ENCODE measurements at places on chromosomes 6 and 20. TPM values are rescaled to one million over a fixed set of nuclear protein-coding genes. Genes with fewer than 3 reads are reported as not detected.

Gene COL9A3
- total RNA-seq: 8.4 TPM

Gene MUC21
- 2.1 TPM for total RNA-seq

Gene PHACTR2
- total RNA-seq: 102 TPM

Gene C6orf136
- total RNA-seq: 18.6 TPM

Gene BNIP5
- total RNA-seq: not detected

Gene IMPG1
- total RNA-seq: not detected

Gene DNPH1
- total RNA-seq: 63.4 TPM

DNA sequence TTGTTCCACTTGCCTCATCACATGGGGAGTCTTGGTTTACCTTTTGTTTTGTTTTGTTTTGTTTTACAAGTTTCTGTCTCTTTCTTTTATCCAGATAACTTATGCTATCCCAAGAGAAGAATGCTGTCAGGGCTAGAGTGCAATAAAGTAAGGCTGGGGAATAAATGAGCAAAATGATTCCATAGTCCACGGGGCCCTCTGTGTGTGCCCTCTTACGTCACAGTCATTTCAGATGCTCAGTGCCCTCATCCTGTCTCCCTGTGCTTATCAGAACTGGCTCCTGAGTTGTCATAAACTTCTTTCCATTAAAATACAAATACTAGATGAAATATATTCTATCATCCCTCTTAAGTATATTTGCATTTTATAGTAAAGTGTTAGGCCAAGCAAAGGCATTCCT, 30.8 kb upstream of the ENPP1 start:
- H3K27ac ChIP-seq: no peak overlapping the region
- H3K36me3 ChIP-seq: no peaks in the 10 kb centered on the region
- H3K4me3 ChIP-seq: no peak overlapping the region
- no peak for DNase-seq
- no peaks in the 10 kb centered on the region for H3K4me1 ChIP-seq

- no peak for DNase-seq
- H3K27ac ChIP-seq: no peak overlapping the region
- no peaks in the 10 kb centered on the region for H3K4me1 ChIP-seq
- H3K4me3 ChIP-seq: no peak overlapping the region
- no peaks in the 10 kb centered on the region for H3K36me3 ChIP-seq
- no peaks in the 10 kb centered on the region for H3K27me3 ChIP-seq
Observed at GRCh38 chr20:19588241-19588640, 169.8 kb upstream of the RIN2 start.

GRCh38 chr6:53070806-53071205, 5.6 kb downstream of the FBXO9 start:
- no peak overlapping the region for H3K27ac ChIP-seq
- no peak for DNase-seq
- no peak overlapping the region for H3K4me3 ChIP-seq

DNA sequence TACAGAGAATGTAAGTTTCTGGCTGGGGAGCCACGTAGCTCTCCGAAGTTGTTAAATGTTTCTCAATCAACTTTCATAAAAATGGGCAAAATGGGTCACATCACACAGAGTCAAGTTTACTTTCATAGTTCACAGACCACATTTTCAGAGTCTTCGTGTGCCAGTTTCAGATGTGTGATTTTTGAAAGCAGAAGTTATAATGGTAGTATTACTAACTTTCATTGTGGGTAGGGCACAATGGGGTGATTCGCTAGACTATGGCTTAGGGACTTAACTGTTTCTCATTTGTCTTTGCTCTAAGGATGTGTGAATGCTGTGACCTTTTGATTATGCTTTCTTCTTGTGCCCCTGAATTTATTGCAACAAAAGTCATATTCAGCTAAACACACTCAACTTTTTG, 109.0 kb upstream of the SUPT3H start:
- no peaks in the 10 kb centered on the region for H3K27me3 ChIP-seq
- H3K4me1 ChIP-seq: no peaks in the 10 kb centered on the region
- no peak overlapping the region for H3K27ac ChIP-seq

DNA sequence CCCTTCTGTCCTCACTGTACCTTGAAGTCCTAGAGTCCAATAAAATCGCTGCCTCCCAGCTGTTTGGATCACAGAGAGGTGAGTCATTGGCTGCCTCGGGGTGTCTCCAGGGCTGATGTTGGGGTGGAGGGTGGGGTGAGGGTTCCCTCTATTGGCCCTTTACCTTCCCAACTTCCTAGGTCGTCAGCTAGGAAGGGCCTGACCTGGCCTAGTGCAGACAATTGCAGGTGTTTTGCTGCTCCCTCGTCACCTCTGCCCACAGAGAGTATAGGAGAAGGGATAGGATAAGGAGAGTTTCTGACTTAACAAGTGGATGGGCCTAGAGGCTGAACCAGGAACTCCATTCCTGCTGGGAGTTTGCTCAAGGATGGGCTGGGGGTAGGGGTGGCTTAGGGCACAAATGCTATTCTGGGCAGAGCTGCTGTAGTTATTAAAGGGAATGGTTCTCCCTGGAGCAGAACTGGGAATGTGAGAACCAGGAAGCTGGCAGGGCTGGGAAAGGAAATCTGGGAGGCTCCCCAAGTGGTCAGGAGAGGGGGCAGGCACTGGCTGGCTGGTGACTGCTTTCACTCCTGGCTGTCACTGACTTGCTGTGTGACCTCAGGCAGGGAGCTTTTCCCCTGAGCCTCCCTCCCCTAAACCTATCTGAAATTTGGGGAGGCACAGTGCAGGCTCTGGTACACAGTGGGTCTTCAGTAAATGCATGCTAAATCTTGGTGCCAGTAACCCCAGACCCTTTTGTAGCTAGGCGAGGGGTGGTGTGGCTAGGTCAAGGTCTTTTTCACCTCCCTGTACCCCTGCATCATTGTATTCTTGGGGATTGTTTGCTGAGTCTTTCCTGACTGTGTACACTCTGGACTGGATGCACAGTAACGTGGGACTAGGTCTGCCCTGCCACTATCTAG, 1.5 kb downstream of the TP53INP2 start:
- H3K4me1 ChIP-seq: peaks cover 41% of the 10 kb centered on the region
- no peaks in the 10 kb centered on the region for H3K36me3 ChIP-seq
- no peak for DNase-seq
- H3K4me3 ChIP-seq: peak overlapping the region; percentile 82
- H3K27ac ChIP-seq: peak overlapping the region; percentile 99

DNA sequence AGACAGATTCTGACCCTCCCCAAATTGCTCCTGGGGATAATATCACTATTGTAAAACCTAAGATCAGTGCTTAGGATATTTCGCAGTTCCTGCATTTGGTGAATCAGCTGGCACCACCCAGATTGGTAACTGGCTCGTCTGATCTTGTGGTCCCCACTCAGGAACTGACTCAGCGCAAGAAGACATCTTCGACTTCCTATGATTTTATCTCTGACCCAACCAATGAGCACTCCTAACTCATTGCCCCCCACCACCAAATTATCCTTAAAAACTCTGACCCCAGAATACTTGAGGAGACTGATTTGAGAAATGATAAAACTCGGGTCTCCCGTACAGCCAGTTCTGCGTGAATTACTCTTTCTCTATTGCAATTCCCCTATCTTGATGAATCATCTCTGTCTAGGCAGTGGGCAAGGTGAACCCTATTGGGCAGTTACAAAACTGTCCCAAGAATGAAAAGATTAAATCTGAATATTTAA, 55.7 kb upstream of the PRND start:
- H3K27ac ChIP-seq: peak overlapping the region; percentile 71
- DNase-seq: no peak
- H3K4me3 ChIP-seq: no peak overlapping the region
- no peaks in the 10 kb centered on the region for H3K27me3 ChIP-seq
- H3K36me3 ChIP-seq: no peaks in the 10 kb centered on the region
- peaks cover 25% of the 10 kb centered on the region for H3K4me1 ChIP-seq

DNA sequence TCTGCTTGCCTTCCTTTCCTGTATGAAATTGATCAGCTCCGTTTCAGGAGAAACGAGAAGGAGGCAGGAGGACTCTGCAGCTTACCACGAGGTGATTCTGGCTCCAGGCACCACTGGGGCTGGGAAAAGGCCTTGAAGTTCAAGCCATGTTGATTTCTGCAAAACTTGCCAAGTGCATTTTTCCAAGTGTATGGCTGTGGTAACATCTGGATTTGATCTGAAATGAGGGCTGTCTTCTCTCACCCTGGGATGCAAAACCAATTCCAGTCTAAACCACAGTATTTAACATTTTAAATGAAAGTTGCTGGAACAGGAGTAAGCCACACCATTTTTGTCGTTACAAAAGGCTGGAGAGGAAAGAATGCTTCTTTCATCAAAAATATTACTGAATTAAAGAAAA, 36.1 kb upstream of the FAM210B start:
- H3K27ac ChIP-seq: no peak overlapping the region
- DNase-seq: no peak
- H3K4me1 ChIP-seq: no peaks in the 10 kb centered on the region
- H3K36me3 ChIP-seq: no peaks in the 10 kb centered on the region
- H3K27me3 ChIP-seq: no peaks in the 10 kb centered on the region

- H3K36me3 ChIP-seq: no peaks in the 10 kb centered on the region
- no peak overlapping the region for H3K27ac ChIP-seq
- H3K4me1 ChIP-seq: peaks cover 41% of the 10 kb centered on the region
Observed at GRCh38 chr20:64083378-64083803, 807 bp downstream of the LKAAEAR1 start.

GRCh38 chr6:116015561-116015960, 45.1 kb downstream of the FRK start:
- H3K4me1 ChIP-seq: peaks cover 17% of the 10 kb centered on the region
- H3K27ac ChIP-seq: no peak overlapping the region
- no peak for DNase-seq
- no peaks in the 10 kb centered on the region for H3K36me3 ChIP-seq

GRCh38 chr6:43621078-43621835, 7.8 kb downstream of the GTPBP2 start:
- no peak for DNase-seq
- no peak overlapping the region for H3K4me3 ChIP-seq
- peaks cover 55% of the 10 kb centered on the region for H3K36me3 ChIP-seq
- H3K27me3 ChIP-seq: no peaks in the 10 kb centered on the region

DNA sequence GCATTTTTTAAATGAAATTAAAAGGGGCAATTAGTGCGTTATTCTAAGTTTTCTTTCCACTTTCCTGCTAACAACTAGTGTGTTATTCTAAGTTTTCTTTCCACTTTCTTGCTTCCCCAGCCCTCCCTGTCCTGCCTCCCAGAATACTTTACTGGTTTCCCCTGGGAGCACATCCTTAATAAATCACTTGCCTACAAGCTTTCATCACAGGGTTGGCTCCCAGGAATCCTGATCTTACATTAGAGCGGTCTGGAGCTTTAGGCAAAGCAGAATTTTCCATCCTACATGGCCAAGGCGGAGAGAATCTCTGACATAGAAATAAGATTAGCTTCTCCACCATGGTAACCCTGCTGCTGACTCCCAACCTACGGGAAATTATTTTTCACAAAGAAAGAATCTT, 150.4 kb downstream of the BFSP1 start:
- H3K4me3 ChIP-seq: no peak overlapping the region
- no peaks in the 10 kb centered on the region for H3K4me1 ChIP-seq
- H3K27ac ChIP-seq: no peak overlapping the region

DNA sequence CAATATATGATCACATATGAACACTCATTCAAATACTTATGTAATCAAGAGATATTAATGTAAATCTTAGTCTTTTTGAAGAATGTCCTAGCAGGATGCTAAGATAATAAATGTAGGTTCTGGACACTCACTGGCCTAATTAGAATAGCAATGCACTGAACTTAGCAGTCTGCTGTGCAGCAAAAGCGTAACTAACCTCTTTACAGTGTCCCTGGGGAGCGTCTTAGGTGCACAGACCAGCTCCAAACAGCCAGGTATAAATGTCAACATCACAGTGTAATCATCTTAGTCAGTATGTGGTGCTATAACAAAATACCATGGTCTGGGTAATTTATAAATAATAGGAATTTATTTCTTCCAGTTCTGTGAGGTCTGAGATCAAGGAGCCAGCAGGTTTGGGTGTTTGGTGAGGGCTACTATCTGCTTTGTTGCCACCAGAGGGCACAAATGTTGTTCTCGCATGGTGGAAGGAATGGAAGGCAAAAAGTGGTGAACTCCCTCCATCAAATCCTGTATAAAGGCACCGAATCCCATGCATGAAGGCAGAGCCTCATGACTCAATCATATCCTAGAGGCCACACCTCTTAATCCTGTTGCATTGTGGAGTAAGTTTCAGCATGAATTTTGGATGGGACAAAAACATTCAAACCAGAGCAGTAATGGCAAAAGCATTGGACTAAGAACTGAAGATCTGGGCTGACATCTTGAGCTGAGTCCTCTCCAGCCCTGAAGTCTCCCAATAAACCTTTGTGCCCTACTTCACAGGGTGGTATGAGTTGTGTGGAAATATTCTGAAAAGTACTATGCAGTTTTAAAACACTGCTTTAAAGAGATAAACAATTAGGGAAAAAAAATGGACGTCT, 41.8 kb upstream of the FOXO3 start:
- no peaks in the 10 kb centered on the region for H3K36me3 ChIP-seq
- no peak overlapping the region for H3K4me3 ChIP-seq
- no peak for DNase-seq
- no peak overlapping the region for H3K27ac ChIP-seq
- H3K4me1 ChIP-seq: no peaks in the 10 kb centered on the region

GRCh38 chr20:53914781-53915445, 155.5 kb downstream of the BCAS1 start:
- H3K27ac ChIP-seq: peak overlapping the region; percentile 91
- no peaks in the 10 kb centered on the region for H3K27me3 ChIP-seq
- no peak for DNase-seq
- peak overlapping the region; percentile 62 for H3K4me3 ChIP-seq

GRCh38 chr6:143125455-143125854, 64.8 kb downstream of the AIG1 start:
- no peak overlapping the region for H3K4me3 ChIP-seq
- H3K27ac ChIP-seq: no peak overlapping the region
- no peaks in the 10 kb centered on the region for H3K4me1 ChIP-seq
- H3K36me3 ChIP-seq: no peaks in the 10 kb centered on the region
- no peaks in the 10 kb centered on the region for H3K27me3 ChIP-seq
- DNase-seq: no peak

- H3K4me1 ChIP-seq: no peaks in the 10 kb centered on the region
Observed at GRCh38 chr6:97586344-97586743, 303.3 kb upstream of the MMS22L start.

Data from upper lobe of left lung (tissue), 6 donors.